NCI-H774 (cell line): ENCODE measurements at places on chromosomes 1 and 21.
A peak's percentile ranks its signal among the peaks of the same experiment; 100 is the strongest.

GRCh38 chr21:15679630-15680029, 50.2 kb upstream of the USP25 start:
- no peak for DNase-seq

- no peak for DNase-seq
These were observed 35.9 kb downstream of the VPS26C start for GRCh38 chr21:37231249-37231645.

DNA sequence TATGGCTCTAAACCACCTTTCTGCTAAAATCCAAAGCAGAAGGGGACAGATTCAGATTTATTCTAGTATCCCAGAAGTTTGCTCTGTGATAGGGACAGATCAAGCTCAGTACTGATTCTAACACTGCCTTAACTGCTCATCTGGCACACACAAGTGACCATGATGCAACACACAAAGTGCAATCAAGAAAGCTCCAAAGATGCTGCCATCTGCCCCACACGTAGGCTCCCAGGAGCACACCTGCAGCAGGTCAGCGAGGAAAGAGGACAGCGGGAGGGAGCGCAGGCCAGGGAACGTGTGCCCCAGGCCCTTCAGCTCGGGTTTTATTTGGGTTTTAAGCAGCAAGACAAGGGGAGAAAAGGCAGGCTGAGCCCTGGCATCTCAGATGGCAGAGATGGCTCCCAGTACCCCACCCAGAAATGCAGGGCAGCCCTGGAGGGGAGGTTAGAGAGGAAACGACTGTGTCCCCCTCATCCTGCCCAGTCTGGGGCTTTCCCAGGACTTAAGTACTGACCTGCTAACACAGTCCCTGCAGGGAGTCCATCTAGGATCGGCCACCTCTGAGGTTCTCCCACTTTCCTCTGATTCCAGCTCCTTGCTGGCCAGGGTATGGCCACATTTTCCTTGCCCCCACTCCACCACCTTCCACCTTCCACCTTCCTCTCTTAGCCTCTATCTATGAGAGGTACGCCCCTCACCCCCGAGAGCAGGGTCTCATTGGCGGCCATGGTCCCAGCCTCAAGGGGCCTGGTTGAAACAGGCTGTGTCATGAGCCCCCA, 1.2 kb downstream of the TRIM11 start:
- DNase-seq = no peak

DNA sequence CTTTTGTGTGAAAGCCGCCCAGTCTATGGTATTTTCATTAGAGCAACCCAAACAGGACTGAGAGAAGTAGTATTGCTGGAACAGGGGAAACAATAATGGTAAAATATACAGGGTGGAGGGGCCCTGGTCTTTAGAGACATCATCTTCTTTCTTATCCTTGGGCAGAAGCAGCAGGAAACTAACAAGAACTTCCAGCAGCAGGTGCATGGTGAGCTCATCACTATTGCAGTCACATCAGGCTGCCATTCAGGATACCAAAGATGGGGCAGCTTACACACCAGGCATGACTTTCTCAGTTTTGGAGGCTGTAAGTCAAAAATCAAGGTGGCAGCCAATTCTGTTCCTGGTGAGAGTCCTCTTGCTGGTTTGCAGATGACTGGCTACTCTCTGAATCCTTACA, 478.3 kb upstream of the RUNX1 start:
- no peak for DNase-seq

- no peak for DNase-seq
These were observed 33.1 kb upstream of the LRRC3 start for GRCh38 chr21:44421901-44422840.

- DNase-seq = no peak
These were observed 22.6 kb downstream of the TMEM51 start for GRCh38 chr1:15176120-15176519.

DNA sequence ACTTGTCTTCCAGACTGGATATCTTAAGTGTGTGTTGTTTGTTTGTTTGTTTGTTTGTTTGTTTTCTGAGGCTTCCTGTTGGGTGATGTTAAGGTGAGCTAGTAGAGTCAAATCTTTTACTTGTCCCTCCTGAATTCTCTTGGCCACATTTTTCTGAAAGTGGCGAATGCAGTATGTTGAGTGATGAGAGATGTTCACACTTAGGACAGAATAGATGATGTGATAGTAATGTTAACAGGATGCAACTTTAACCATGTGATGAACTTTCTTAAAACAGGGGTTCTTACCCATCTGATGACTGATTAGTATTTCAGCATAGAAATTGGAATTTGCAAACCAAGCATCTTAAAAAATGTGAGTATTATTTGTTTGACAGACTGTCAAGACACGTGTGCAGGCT, 40.2 kb downstream of the LMO4 start:
- DNase-seq = no peak

- no peak for DNase-seq
These were observed 1611.6 kb downstream of the NCAM2 start for GRCh38 chr21:22609802-22610201.

GRCh38 chr1:176858433-176858916, 306.0 kb downstream of the ASTN1 start:
- peak; percentile 47 for DNase-seq

DNA sequence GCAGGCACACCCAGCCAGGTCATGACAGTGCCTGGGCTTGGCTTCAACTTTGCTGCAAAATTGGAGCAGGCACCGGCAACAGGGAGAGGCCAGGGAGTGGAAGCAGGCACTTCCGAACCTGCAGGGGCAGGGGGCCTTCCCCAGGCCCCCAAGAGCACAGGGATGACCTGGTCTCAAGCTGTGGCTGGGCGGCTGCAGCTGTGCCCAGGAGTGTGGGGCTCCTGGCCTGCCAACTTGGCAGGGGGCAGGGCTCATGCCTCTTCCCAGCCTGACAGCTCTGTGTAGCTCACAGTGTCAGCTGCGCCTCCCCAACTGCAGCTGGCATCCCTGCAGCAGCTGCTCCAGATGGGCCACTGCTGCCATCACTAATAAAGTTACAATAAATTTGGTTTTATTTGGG, 51.5 kb upstream of the SCYL3 start:
- no peak for DNase-seq

- DNase-seq = no peak
These were observed 153.0 kb downstream of the ASTN1 start for GRCh38 chr1:177011508-177011907.

DNA sequence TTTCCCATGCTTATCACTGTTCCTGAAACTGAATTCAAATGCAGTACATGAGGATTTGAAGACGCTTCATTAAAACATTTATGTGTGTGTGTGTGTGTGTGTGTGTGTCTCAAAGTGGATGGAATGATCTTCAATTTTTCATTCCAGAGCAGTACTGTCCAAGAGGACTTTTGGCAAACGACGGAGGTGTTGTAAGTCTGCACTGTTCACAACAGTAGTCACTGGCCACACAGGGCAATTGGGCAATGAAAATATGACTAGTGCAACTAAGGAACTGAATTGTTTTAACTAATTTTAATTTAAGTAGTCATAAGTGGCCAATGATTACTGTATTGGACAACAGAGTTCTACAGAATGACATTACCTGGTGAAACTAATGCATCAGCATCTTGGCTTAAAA, 5.0 kb downstream of the TAF5L start:
- no peak for DNase-seq

DNA sequence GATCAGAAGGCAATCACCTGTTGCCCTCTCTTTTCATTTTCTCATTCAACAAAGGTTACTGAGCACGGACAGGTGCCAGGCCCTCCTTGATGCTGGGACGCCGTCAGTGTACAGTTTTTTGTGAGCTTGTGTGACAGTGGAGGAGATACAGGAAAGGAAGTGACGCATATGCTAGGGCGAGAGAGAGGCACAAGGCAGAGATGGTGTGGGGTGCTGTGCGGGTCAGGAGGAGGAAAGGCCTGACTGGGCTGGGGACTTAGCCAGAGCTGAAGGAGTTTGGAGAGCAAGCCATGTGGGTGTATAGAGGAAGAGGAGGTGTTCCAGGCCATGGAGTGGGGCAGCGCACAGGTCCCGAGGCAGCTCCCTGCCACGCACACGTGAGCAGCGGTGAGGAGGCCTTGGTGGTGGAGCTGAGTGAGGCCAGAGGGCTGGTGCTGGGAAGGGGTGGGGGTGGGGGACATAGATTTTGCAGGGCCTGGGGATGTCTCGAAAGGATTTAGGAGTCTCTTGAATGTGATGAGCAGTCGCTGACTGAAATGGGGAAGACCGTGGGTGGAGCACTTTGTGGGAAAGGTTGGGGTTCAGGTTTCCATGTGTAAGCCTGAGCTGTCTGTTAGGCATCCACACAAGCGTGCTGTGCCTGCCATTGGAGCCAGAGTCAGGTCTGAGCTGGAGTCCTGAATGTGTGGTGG, 46.0 kb downstream of the TRAPPC10 start:
- DNase-seq = no peak

DNA sequence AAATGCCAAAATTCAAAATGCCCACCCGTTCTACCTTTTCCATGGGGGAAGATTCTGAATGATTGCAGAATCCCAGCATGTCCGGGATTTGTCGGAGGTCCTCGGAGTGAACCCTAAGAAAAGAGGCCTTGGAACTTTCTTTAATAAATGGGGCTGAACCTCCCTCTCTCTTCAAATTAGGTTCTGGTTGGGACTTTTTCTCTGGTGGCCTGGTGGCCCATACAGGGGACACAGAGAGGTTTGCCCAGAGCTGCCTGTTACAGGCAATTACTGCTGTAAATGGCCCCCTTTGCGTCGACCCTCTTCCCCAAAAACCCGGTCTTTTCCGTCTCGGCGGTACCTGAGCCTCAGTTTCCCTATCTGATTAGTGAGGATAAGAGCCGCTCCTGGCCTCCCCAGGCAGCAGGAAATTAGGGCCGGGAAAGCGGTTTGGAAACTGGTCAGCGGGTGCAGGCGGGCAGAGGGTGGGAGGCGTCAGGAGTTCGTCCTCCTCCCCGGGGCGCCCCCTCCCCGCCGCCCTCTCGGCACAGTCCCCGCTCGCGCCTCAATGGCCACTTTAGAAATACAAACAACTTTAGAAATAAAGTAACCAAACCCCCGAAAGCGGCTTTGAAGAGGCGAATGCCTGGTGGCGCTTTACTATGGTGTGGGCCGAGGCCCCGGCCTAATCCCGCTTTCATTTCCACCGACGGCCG, 15.6 kb downstream of the PAX7 start:
- DNase-seq = no peak

GRCh38 chr1:223175633-223176032, 32.6 kb upstream of the TLR5 start:
- no peak for DNase-seq

GRCh38 chr1:180542113-180542837, 16.5 kb upstream of the OVAAL start:
- no peak for DNase-seq

GRCh38 chr1:153957744-153958110, 685 bp downstream of the CRTC2 start:
- DNase-seq = no peak

- DNase-seq = no peak
These were observed 76.0 kb downstream of the STUM start for GRCh38 chr1:226624526-226624925.

DNA sequence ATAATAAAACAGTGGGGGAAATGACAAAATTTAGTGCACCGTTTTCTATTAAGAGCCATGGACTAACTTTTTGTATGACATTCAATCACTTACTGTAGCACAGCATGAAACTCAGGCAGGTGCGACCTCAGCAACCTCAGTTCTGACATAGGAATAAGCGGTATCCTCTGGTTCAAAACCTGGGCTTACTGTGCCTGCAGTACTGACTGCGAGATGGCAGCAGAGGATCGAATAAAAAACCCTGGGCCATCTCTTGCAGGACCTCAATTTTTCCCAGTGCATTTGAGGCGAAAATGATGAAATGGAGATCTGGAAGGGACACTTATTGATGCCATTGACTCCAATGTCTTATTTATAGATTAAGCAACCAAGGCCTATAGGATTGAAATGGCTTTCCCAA, 214.7 kb downstream of the ADGRL2 start:
- no peak for DNase-seq

DNA sequence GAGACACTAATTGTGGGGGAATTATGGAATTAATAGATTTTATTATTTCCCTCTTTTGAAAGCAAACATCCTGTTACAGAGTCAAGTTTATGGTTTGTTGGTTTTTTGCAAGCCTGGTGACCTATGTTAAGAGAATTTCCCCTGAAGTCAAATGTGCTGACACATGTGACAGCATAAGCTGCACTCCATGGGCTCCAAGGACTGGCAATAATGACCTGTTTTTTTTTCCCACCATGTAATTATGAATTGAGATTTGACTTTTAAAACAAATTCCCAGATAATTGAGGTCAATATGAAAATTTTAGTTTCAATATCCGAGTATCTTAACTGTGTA, 242.5 kb upstream of the SGIP1 start:
- no peak for DNase-seq

GRCh38 chr1:36385410-36386264, at the start of gene STK40:
Gene STK40 (minus strand): TSS chr1:36385924. CDS start chr1:36361332, 24,592 bp downstream.
- peak; percentile 100 for DNase-seq

DNA sequence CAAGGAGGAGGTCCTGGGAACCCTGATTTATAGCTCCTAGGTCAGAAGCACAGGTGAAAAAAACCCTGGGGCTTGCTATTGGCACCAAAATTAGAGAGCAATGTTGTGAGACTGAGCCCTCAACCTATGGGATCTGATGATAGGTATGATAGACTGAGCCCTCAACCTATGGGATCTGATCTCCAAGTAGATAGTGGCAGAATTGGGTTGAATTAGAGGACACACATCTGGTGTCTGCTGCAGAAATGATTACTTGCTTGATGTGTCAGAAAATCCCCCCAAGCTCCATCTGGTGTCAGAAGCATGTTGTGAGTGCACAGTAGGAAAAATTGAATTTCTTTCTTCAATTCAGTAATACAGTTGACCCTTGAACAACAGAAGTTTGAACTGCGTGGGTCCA, 62.4 kb downstream of the MAP3K21 start:
- no peak for DNase-seq

DNA sequence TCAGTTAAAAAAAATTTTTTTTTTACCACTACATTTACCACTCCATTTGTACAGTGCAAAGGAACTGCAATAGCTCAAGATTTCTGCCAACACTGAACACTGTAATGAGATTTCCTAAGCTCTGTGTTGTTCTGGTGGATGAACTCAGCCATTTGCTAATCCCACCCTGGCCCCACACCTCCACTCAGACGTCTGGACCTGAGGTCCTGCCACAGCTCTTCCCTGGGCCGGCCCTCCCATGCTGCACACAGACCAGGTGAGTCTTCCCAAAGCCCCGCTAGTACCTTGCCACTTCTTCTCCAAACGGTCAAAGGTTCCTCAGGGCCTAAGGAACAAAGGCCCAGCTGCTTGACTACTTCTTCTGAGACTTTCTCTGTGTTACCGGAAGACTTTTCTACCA, 56.4 kb downstream of the SLC45A1 start:
- no peak for DNase-seq

GRCh38 chr1:161258439-161259344, at the start of gene PCP4L1:
Gene PCP4L1 (plus strand): TSS chr1:161258745. CDS start chr1:161258975, 230 bp downstream.
- peak; percentile 34 for DNase-seq

GRCh38 chr1:53567851-53568250, 108.7 kb downstream of the DMRTB1 start:
- no peak for DNase-seq

GRCh38 chr1:99820546-99820945, 29.6 kb upstream of the AGL start:
- DNase-seq = no peak

- DNase-seq = no peak
These were observed 47.9 kb upstream of the DYNLT5 start for GRCh38 chr1:66704177-66704875.
